AG09319 (cell line): ENCODE measurements at places on chromosomes 2 and 18.

DNA sequence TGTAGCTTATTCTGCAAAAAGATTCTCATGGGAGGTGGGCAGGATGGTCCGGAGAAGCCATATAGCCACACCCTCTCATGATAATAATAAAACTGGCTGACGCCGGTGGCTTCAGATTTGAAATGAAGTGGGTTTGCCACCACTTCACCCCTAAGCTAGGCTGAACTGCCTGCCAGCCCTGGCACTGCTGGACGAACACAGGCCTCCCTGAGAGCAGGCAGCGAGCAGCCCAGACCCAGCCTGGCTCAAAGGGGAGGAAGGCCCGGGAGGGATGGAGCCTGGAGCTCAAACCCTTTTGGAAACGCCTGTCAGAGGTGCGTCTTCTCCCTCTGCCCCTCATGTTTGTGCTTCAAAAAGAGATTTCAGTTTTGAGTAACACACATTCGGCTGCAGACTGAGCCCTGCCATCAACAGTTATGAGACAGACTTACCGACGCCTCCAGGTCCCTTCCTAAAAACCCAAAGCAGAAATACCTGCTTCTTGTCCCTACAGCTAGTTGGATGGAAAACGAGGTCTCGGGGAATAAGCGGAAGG lies 71.1 kb upstream of the HPCAL1 start:
- no peak for DNase-seq

DNA sequence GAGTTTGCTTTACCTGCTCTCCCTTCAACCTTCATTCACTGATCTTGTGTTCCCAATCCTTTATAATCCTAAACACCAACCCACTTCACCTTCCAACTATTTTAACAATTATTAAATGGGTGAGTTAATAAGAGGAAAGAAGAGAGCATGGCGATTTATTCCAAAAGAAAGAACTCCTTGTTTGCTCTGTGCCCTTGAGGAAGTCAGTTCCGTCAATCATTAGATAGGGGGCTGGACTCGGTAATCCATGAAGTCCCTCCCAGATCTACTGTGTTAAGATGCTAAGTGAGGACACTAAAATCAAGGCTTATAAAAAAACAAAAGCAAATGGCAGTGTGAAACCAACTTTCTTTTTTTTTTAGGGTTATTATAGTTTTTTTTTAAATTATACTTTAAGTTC lies 589.9 kb downstream of the XIRP2 start:
- no peak for DNase-seq

DNA sequence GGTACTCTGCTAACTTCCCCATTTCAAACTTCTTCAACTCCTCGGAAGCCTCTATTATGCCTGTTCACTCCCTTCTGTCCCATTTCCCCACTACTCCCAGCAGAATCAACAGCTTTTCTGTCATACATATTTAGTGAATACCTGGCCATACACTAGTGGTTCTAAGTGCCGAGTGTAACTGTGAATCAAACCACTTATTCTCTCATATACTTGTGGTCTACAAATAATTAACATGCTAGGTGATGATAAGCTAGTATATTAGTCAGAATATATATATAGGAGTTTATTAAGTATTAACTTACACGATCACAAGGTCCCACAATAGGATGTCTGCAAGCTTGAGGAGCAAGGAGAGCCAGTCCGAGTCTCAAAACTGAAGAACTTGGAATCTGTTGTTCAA lies 150.7 kb downstream of the CCDC102B start:
- no peak for DNase-seq

DNA sequence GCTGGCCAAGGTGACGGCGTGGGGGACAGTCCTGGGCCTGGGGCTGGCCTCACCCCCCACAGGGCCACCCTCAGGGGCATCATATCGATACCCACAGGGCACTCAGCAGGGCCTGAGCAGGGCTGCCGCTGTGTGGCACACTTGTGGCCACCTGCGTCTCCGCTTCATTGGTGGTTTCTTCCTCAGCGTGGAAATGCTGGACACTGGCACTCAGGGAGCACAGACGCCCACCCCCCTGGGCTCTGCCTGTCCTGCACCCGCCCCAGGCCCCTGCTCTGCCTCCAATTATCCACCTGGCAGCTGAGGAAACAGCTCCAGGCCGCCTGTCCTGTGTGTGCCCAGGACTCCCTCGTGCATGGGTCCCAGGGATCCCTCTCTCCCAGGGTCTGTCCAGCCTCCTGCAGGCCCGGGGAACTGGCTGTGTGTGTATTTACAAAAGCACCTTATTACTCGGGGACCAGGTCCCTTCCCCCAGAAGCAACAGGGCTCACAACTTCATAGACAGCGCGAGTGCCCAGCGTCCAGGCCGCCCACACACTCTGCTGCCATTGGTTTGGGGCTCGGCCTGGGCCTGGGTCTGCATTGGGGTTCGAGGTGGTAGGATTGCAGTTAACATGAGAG lies 13.1 kb downstream of the CROCC2 start:
- DNase-seq, result no peak

DNA sequence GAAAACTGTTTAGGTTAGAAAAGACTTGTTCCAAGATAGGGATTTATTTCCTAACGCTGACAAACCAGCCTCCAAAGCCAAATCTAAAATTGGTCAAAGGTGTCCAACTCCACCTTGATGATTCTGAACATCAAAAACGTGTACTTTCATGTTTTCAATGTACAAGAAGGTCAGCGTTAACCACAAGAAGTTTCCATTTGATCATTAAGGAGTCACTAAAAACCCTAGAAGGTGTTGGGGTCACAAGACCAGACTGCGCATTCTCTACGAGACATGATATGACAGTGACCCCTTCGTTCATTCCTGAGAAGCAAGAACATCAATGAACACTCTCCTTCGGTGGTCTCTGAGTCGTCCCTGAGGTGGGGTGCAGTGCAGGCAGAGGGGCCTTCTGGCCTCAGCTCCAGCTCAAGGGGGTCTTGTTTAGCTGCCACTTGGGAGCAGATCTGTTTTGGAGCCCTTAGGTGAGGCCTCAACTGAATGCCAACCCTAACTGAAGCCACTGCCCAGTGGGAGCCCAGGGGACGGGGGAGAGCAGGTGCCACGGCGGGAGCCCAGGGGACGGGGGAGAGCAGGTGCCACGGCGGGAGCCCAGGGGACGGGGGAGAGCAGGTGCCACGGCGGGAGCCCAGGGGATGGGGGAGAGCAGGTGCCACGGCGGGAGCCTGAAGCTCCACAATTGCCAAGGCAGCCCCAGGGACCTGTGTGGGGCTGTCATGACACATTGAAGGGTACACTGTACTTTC lies 55.2 kb downstream of the PARD6G start:
- no peak for DNase-seq

GRCh38 chr2:17615728-17616351 lies 75.3 kb downstream of the VSNL1 start:
- DNase-seq, result peak; percentile 27

DNA sequence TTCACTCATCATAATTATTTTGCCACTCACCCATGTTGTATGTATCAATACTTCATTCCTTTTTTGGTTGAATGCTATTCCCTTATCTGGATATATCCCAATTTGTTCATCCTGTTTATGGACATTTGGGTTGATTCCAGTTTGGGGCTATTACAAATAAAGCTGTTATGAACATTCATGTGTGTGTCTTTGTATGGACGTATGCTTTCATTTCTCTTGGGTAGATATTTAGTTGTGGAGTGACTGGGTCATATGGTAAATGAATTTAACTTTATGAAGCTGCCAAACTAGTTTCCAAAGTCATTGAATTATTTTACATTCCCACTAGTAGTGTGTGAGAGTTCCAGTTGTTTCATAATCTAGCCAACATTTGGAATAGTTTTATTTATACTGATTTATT lies 2.7 kb downstream of the FAM228B start:
- DNase-seq, result no peak

DNA sequence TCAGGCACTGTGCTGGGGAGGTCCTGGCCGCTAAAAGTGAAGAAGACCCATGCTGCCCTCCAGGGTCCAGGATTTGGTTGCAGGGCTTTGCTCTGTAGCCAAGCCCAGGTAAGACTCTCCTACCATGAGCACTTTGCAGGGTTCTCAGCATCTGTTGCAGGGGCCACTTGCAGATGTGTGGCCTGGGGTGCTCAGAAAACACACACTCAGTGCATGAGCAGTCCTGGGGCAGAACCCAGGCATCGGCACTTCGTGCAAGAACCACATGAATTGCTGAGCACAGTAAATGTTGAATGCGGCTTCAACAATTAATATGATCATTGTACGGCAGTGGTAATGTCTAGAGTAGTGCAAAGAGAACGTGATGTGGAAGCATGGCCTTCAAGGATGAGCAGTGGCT lies 98.5 kb upstream of the SMIM21 start:
- DNase-seq, result no peak

DNA sequence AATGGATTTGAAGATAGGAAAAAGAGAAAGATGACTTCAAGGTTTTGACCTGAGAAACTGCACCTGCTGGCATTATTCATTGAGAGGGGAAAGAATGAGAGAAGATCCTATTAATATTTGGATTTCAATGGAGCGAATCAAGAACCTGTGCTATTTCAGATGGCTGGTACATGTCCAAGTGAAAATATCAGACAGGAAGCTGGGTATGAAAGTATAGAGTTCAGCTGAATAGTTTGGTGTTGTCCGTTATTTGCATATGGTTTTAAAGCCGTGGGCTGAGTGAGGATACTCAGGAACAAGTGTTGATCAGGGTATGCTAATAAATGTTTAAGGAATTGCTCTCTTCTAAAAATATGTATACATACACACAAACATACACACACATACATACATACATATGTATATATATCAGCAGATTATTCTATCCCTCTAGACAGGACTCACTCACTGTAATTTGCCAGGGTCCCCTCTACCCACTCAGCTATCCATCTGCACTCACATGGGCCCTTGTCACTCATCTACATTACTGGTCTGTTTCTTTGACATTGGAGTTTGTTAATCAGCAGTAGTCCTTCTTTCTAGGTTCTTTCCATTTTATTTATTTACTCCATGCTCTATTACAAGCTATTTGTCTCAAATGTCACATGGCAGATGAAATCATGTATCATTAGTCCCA lies 33.9 kb upstream of the IKZF2 start:
- DNase-seq, result no peak

DNA sequence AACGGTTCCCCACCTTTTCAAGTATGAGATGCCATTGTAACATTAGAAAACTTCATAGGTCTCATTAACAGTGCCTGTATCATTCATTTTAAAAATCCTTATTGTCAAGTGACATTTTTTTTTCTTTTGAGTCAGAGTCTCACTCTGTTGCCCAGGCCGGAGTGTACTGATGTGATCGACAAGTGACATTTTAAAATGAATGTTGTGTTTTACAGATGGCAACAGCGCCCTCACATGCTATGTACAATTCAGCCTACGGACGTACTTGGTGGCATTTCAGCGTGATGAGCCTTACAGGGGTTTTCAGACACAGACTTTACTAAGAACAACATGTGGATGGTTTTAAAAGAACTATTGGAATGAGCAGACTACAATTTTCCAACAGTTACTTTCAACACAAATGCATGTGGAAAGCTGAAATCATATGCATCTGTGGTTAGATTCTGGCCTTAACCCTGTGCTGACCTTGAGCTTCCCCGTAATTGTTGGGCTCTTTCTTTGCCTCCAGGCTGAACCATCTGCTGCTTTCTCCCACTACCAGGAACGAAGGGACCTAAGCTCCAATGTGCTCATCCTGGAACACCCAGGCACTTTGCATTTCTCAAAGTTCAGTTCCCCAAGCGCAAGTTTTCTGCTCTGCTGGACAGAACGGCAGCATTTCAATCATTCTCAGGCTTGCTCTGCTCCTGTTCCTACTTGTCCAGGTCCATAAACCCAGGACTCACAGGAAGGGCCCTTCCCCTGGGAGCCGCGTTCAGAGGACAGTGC lies 119.9 kb upstream of the NDUFV2 start:
- peak; percentile 84 for DNase-seq

DNA sequence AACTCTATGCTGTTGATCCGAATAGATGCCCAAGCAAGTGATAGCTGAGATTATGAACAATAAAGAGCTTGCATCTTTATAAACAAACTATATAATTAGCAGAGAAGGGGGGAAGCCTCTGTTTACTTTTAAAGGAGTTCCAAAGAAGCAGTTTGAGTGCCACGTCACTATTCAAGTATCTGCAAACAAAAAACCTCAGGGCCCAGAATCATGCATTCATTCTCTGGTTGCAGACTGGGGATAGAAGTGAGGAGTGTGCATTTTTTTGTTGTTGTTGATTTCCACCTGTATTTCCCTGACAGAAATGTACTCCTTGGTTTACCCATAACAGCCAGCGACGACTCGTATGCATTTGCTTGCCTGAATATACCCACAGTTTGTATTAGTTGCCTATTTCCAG lies 264.3 kb downstream of the PTGR3 start:
- no peak for DNase-seq

DNA sequence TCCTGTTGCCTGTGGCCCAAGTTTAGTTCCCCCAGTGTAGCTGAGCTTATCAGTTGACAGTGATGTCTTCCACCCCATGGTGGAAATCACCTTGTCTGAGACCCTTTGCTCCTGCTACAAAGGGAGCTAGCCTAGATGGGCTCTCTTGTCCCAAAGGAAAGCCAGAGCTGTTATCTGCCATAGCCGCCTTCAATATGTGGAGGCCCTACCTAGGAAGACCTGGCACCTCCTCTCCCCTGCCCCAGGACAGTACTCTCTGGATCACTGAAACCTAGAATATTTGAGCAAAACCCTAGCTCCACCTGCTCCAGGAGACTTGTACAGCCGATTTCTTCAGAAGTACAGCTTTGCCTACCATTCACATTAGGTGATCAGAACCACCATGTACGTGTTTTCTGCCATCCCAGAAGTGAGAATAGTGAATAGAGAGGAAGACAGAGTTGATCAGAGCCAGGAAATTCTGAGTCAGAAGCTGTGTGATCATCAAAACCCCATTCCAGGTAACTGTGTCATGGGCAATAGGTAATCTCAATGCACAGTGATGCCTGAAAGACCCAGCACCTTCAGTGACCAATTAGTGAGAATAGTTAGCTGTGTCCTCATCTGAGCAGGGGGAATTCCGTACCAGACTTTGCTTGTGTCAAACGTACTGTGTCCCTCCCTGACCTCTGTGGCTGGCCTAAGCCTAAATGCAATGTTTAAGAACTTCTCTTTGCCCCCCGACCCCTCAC lies 138.4 kb upstream of the ALPP start:
- no peak for DNase-seq

- no peak for DNase-seq
These were observed 129.2 kb upstream of the MEIS1 start for GRCh38 chr2:66305718-66306117.

DNA sequence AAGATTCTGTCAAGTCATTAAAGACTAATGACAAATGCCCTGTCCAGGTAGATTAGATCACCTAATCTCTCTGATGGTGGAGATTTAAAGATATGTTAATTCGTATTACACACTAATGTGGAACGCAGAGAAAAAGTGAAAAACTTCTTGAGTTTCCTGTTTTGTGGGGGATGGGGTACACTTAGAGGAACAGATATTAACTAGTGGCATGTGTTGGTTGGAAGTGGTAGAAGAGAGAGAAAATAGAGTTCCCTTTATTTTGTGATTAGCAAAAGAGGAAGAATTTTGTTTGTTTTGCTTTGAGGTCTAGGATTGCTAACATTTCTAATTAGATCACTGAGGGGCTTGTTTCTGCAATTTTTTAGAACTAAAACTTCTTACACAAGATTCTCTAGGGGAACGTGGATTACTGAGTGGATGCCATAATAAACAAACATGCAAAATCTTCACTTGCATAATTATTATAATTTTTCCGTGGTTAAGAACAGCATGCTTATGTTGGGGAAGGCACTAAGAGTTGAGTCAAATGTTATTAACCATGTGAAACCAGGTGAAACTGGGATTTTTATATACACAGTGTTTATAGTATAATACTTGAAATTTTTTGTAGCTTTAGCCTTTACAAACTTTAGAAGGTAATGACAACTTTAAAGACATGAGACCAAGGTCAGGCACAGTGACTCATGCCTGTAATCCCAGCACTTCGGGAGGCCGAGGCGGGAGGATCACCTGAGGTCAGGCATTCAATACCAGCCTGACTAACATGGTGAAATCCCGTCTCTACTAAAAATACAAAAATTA lies 97.4 kb upstream of the STK17B start:
- DNase-seq, result peak; percentile 84
